ENCODE measurements at places on chromosomes 3 and 15.

GRCh38 chr15:35102186-35102585 lies 17.1 kb upstream of the NANOGP8 start:
- no peak for DNase-seq

DNA sequence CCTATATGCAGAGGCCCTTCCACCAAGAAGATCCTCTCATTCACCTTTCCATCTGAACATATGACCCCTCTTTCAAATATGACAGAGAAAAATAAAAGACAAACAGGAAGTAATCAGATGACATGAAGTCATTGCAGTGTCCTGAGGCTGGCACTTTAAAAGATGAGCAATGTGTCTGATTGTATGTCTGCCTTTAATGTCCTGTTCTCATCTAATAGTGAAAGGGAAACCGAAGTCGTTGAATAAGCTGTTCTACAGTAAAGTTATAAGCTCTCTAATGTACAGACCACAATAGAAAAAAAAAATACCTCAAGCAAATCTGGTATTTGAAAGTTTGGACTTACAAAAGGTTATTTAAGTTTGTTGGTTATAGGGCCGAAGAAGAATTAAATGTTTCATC lies 243.0 kb downstream of the CLSTN2 start:
- no peak for DNase-seq

DNA sequence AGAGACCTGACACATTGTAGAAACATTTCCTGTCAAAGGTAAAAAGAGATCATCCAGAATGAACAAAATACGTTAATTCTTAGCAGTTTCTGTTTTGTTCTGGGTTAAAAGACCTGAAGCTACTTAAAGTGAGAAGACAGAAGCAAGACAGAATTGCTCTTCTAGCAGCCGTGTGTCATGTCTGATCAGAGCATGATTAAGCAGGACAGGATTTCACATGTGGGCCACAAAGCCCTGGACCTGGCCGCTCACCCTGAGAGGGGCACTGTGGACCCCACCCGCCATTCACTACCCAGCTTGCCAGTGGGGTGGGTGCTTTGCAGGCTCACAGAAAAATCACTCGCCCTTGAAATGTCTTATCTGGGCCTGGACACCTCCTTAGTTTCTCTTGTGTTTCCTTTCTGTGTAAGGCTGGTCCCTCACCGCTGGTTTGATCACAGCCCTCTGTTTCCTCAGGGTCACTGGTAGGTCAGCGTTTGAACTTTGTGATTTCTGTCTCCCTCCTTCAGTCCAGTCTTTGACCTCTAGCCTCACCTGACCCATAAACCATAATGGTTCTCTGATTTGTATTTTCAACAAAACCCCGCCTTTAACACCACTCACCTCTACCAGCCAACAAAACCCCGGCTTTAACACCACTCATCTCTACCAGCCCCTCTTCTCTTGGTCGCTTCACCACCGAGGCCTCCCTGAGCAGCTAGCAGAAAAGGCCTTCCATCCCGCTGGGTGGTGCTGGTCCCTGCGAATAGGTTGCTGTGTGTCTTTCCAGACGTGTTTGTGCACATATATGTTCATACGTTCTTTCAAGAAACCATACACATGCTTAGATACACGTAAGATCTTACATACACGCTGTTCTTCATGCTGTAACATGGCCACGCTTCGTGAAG lies 185.0 kb downstream of the OR4M2 start:
- DNase-seq, result no peak

GRCh38 chr3:168081171-168081771 lies 14.5 kb downstream of the GOLIM4 start:
- DNase-seq, result no peak

- no peak for DNase-seq
These were observed 136.0 kb downstream of the CD47 start for GRCh38 chr3:107954845-107955244.

DNA sequence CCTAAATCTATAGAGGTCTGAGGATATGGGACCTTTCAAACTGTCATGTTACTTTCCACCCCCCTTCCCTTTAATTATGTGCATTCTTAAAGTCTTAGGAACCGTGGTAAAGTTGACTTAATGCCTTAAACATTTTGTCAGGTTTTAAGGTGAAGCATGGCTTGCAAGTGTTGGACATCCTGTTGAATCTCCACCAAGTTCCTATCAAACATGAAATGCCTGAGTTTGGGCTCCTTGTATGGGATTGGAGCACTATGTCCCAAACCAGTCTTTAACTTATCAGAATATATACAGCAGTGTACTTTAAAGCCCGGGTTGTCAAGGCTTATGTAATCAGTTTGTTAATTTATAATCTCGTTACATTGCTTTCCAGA lies 1.1 kb downstream of the SNRK start:
- peak; percentile 34 for DNase-seq

DNA sequence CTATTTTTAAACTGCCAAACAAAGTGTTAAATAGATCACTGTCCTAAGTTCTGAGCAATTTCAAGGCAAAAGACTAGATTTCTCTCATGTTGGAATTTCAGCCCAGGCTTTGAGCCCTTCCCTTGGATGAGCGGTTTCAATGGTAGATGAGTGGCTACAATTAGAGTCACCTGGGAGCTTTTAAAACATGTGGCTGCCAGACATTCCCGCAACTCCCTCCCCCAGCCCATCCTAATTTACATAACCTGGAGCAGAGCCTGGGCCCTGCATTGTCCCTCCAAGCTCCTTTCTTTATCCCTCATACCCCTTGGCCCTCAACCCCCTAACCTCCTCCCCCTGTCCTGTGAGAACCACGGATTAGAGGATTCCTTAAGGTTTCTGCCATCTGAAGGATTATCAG lies 357.5 kb upstream of the UMPS start:
- DNase-seq, result no peak

DNA sequence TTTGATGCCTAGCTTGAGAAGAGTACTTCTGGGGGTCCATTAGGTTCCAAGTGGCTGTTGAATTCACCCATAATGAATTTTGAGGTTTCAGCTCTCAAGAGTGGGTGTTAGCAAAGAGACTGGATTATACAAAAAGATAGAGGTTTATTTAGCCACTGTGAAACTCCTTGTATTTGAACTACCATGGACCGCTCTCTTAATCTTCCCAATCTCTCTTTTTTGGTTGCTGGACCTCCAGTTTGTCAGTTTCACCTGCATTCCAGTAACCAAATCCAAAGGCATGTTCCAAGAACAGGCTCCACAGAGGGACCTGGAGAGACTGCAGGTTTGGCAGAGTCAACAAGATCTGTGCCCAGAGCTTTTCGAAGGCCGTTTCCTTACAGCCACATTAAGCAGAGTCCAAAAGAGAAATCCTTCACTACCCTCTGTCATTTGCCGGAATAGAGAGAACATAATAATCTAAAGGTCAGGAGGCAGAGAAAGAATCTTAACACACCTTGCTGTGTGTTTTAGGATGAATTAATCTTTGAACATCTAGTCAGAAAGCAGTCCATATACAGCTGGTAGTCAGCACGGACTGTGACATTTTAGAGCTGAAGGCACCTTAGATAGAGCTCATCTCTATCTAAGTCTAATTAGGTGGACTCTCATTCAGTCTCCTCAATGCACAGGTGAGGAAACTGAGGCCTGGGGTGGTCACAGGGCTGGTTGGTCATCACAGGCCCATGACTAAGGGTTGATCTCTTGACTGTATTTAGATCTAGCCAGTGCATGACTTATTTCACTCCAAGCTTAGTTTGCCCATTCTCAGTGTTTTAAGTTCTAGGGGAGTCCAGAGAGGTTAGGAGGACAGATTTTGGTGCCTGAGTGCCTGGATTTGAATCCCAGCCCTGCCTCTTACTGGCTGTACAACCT lies 1.3 kb downstream of the ABHD2 start:
- DNase-seq, result peak; percentile 22

GRCh38 chr15:66049353-66049752 lies 180.1 kb downstream of the RAB11A start:
- DNase-seq, result no peak

DNA sequence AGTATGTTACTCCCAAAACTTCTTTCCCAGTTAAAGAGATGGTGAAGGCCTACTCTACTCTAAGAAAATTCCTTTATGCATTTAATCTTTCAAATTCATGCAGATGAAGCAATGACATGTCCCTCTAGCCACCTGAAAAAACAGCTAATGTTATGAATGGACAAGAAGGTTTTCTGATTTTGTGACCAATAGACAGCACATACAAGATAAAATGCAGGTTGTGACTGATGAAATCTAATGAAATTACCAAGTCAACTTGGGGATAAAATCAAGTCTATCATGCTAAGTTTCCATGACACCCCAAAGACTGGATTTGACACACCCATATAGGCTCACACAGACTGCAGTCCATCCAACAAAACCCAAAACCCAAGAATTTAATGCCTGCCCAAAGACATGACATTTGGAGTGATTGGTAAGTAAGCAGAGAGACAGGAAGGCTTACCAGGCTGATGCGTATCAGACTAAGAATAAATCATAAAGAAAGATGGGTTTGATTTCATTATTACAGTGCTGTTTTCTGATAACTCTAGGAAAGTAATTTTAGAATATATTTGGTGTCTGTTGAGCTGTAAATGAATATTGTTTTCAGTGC lies 26.4 kb downstream of the CD47 start:
- no peak for DNase-seq

DNA sequence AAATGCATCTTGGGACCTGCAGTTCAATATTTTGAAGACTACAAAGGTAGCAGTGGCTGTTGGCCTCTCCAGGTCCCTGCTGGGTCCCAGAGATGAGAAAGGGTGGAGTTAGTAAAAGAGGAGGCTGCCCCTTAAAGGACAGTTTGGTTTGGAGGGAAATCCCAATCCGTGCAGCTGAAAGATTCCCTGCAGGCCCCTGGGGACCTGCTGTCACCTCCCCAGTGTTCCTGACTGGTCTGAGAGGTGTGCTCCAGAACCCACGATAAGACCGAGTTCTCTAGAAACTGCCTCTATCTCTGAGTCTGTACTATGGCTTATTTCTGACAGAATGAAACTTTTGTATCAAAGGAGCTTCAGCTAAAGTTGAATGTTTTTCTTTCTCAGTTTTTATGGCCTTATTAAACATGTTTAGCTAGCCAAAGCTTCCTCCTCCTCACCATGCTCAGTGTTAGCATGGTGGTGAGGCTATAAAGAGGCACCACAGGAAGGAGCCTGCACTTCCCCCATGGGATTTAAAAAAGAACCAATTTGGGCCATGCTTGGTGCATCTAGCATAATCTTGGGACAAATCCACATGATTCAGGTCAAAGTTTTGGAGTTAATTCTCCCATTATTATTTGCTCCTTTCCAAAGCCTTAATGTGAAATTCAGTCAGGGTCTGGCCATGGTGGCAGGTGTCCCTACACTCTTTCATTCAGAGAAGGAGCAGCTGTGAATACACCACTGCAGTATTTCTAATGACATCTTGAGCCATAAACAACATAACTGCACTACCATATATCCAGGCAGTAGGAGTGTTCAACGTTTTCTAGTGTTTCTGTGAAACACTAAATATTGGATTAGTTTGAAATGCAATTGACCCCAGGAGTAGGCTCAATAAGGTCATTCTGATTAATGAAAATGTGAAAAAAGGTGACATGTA lies 74.4 kb downstream of the ATP1B3 start:
- DNase-seq, result no peak

GRCh38 chr3:126684218-126684751 lies 19.8 kb upstream of the CHCHD6 start:
- no peak for DNase-seq

- no peak for DNase-seq
These were observed 177.1 kb upstream of the ICE2 start for GRCh38 chr15:60656041-60656440.

DNA sequence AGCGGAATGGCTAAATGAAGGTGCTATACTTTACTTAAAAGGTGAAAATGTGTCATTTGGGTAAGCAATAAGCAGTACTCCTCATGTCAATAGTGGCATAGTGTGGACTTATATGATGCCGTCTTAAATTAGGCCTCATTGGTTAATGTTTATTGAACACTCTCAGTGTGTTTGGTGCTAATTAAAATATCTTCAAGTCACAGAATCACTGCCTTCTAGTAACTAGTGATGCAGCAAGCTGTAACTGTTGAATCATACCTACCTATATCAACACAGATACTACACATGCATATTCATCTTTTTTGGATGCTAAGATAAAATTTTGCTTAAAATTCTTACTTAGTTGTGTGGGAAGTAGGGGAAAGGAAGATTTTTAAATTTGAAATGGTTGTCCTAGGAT lies 30.7 kb downstream of the ARHGAP31 start:
- DNase-seq, result no peak

DNA sequence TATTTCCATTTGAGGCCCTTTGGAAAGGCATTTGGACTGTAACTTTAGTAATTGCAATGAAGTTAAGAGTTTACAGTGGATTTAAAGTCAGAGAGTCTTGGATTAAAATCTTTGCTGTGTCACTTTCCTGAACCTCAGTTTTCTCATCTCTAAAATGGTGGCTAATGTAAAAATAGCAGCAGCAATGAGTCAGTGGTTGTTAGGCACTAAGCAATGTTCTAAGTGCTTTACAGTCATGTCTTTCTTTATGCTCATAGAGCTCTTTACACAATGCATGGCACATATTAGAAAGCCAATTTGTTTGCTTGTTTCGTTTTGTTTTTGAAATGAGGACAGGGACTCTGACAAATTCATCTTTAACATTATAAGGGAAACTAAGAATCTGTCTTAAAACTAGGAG lies 222.7 kb upstream of the DNAJC19 start:
- no peak for DNase-seq

DNA sequence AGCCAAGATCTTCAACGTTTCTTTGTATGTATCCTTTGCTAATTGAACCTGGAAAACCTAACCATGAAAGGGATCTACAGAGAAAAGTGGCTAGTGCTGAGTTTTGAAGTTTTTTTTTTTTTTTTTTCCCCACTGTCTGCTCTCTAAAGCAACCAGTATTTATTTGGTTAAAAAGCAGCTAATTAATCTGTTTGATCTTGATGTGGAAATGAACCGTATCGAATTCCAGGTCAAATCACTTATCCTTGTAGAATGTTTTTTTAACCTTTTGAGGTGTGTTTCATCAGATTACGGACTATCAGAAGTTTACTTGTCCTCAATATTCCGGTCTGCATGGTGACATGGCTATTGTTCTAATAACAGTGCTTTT lies 117.2 kb downstream of the FNDC3B start:
- no peak for DNase-seq

GRCh38 chr3:116135457-116136085 lies 309.7 kb downstream of the LSAMP start:
- DNase-seq, result no peak

DNA sequence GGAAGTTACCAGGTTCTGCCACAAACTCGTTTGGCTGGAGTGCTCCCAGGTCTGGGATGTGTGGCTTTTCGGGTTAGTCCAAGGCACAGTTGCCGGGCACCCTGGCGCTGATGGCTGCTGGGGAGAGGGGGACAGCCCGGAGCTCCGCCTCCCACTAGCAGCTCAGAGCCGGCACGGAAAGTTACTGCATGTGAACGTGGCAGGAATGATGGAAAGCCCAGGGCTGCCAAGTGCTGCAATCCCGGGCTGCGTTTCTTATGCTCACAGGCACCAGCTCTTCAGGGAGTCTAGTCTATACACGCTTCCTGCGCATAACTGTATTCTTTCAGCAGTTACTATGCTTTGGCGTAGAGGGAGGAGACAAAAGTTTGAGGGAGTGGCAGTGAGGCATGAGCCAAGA lies 141.8 kb upstream of the ICE2 start:
- DNase-seq, result no peak

- DNase-seq, result no peak
These were observed 8.0 kb upstream of the KNG1 start for GRCh38 chr3:186708983-186709679.
